ENCODE measurements at places on chromosomes 3 and 15.

GRCh38 chr3:24773798-24774197, 279.1 kb upstream of the THRB start:
- H3K27me3 ChIP-seq, result no peaks in the 10 kb centered on the region
- H3K4me1 ChIP-seq, result no peaks in the 10 kb centered on the region

DNA sequence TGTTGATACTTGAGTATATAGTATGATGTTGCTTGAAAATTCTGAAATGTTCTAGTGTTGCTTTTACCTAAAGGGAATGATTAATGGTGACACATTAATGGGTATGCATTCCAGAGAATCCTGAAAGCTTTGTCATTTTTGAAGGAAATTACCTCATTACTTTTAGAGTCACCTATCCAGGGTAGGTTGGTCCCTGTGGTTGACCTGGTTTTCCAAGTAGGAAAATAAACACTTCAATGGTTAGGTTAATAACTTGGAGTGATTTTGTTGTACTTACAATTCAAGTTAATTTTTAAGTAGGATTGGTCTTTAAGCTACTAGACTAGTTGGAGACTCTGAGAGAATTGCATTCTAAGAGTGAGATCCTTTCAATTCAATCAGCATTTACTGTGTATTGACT, 31.0 kb downstream of the MITF start:
- no peaks in the 10 kb centered on the region for H3K4me1 ChIP-seq
- H3K27ac ChIP-seq, result no peak overlapping the region
- no peaks in the 10 kb centered on the region for H3K36me3 ChIP-seq
- no peaks in the 10 kb centered on the region for H3K27me3 ChIP-seq
- no peak overlapping the region for H3K4me3 ChIP-seq

GRCh38 chr3:32423534-32423933, 31.9 kb downstream of the CMTM7 start:
- H3K4me3 ChIP-seq, result no peak overlapping the region
- H3K27ac ChIP-seq, result no peak overlapping the region
- no peaks in the 10 kb centered on the region for H3K36me3 ChIP-seq
- DNase-seq, result no peak
- H3K27me3 ChIP-seq, result no peaks in the 10 kb centered on the region
- peaks cover 58% of the 10 kb centered on the region for H3K4me1 ChIP-seq

DNA sequence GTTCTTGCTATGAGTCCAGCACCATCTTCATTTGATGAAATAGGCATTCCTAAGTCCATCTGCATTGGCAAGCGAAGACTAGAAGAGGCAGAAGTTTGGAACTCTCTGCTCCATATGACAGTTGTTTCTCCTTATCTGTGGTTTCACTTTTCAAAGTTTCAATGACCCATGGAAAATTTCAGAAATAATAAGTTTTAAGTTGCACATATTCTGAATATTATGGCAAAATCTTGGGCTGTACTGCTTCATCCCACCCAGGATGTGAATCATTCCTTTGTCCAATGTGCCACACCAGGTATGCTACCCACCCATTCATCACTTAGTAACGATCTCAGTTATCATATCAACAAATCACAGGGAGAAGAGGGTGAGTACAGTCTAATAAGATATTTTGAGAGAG, 647.9 kb downstream of the GRM7 start:
- H3K36me3 ChIP-seq, result no peaks in the 10 kb centered on the region
- no peak for DNase-seq
- no peak overlapping the region for H3K27ac ChIP-seq
- no peaks in the 10 kb centered on the region for H3K27me3 ChIP-seq

DNA sequence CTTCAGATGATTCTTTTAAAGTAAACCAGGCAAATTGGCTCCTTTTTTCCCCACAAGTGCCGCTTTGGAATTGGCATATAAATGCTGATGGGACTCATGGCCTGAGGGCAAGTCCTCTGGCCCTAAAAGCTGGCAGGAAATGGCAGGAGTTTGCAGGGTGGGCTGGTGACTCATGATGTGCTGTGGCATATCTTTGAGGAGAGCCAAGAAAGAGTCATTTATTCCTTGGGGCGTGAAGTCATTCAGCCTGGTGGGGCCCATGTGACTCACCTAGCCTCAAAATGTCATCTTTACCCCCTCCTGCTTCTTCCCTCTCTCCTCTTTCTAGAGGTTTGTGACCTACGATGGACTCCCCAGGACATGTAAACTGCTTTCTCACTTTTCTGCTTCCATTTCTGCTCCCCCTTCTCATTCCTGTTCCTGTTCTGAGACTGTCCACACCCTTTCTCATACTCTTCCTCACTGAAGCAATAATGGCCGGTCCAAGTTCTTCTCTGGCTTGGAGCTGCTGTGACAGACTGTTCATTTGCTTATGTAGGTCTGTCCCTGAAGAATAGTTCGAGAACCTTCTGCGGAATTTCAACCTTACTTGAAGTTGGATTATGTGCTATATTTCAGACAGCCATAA, 326.1 kb downstream of the SATB1 start:
- H3K27me3 ChIP-seq, result no peaks in the 10 kb centered on the region
- H3K4me3 ChIP-seq, result no peak overlapping the region
- no peak overlapping the region for H3K27ac ChIP-seq
- no peak for DNase-seq

GRCh38 chr3:188233320-188233719, 79.4 kb downstream of the LPP start:
- H3K27me3 ChIP-seq, result no peaks in the 10 kb centered on the region
- peaks cover 2% of the 10 kb centered on the region for H3K36me3 ChIP-seq
- DNase-seq, result no peak
- H3K27ac ChIP-seq, result no peak overlapping the region
- peaks cover 36% of the 10 kb centered on the region for H3K4me1 ChIP-seq

- no peak for DNase-seq
- no peak overlapping the region for H3K4me3 ChIP-seq
- H3K27ac ChIP-seq, result no peak overlapping the region
- H3K4me1 ChIP-seq, result no peaks in the 10 kb centered on the region
- H3K27me3 ChIP-seq, result no peaks in the 10 kb centered on the region
These were observed 472.6 kb upstream of the CDIN1 start for GRCh38 chr15:36106640-36107335.

DNA sequence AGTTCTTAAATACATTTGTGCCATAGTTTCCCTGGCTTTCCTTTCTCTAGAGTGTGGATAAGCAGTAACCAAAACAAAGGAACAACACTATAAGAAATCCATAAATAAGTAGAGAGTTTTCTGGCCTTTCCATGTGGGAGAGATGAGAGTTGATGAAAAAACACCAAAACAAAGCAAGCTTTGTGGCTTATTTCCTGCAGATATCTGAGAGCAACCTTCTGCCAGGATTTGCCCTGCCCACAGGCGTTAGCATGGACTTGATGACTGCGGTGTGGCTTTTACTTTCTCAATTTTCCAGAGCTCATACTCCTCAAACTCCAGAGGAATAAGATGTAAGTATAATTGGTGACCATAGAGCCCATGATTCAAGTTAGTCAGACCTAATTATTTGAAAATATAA, 194.9 kb downstream of the RAP2B start:
- no peaks in the 10 kb centered on the region for H3K4me1 ChIP-seq
- no peaks in the 10 kb centered on the region for H3K27me3 ChIP-seq
- no peaks in the 10 kb centered on the region for H3K36me3 ChIP-seq

GRCh38 chr3:187484547-187485295, 116.5 kb downstream of the RTP4 start:
- H3K4me3 ChIP-seq, result no peak overlapping the region
- no peaks in the 10 kb centered on the region for H3K36me3 ChIP-seq
- no peaks in the 10 kb centered on the region for H3K27me3 ChIP-seq

GRCh38 chr3:120909602-120909878, 1.5 kb downstream of the STXBP5L start:
- DNase-seq, result no peak
- no peak overlapping the region for H3K4me3 ChIP-seq
- H3K27ac ChIP-seq, result no peak overlapping the region
- H3K27me3 ChIP-seq, result no peaks in the 10 kb centered on the region

GRCh38 chr3:65720989-65721737, 317.6 kb downstream of the MAGI1 start:
- 0 out of 3 replicates have a peak, but pooled peaks cover 3% of the 10 kb centered on the region for H3K36me3 ChIP-seq
- H3K4me1 ChIP-seq, result no peaks in the 10 kb centered on the region
- no peak overlapping the region for H3K4me3 ChIP-seq

DNA sequence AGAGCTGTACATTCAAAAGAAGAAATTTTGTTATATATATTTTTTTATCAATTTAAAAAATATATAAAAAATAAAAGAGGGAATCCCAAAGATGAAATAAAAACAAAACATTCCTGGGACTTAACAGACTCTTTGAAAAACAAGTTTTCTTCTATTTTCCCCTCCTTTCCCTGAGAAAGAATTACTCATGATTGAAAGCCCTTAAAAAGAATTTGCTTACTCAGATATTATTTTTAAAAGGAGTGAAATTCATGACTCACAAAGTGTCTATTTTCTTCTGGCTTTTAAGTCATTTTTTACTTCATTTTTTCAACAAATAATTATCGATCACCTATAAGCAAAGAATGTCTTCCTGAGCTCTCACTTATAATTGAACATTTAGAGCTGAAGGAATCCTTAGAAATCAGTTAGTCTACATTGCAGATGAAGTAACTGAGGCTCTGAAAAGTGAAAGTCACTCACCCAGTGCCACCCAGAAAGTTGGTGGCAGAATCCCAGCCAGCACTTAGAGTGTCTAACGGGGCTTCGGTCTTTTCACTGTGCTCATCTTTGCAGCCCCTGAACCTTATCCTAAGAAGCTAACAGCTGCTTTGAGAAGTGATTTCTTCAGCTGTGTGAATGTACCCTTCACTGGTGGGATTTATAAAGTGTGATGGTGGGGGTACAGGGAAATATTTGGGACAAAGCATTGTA, 42.5 kb upstream of the NUDT16 start:
- H3K36me3 ChIP-seq, result no peaks in the 10 kb centered on the region
- DNase-seq, result no peak
- H3K4me3 ChIP-seq, result no peak overlapping the region

DNA sequence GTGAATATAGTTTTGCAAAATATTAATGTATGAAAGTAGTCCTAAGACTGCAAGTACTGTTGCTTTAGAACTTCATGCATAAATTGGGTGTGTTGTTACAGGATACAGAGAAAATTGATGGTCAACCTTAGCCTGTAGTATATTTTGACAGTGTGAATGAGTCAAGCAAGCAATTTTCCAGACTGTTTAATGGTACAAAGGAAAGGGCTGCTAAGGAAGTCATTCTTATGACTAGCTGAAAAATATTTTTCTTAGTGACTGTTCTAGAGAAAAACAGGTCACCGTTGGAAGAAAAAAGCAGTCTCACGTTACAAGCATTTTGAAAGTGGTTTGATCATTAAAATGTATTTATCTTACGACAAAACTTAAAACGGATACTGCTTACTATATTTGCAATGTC, 49.2 kb downstream of the MBNL1 start:
- H3K4me1 ChIP-seq, result peaks cover 26% of the 10 kb centered on the region
- H3K36me3 ChIP-seq, result peaks cover 4% of the 10 kb centered on the region
- H3K27ac ChIP-seq, result no peak overlapping the region

- H3K27ac ChIP-seq, result no peak overlapping the region
- no peaks in the 10 kb centered on the region for H3K27me3 ChIP-seq
- 0 out of 3 replicates have a peak, but pooled peaks cover 6% of the 10 kb centered on the region for H3K36me3 ChIP-seq
- H3K4me3 ChIP-seq, result no peak overlapping the region
These were observed 30.7 kb downstream of the NR1I2 start for GRCh38 chr3:119812491-119813058.

GRCh38 chr15:67048281-67049279, 16.8 kb upstream of the SMAD3 start:
- H3K4me3 ChIP-seq, result peak overlapping the region; percentile 6
- no peaks in the 10 kb centered on the region for H3K27me3 ChIP-seq
- peak overlapping the region; percentile 100 for H3K27ac ChIP-seq
- DNase-seq, result peak; percentile 97
- peaks cover 6% of the 10 kb centered on the region for H3K4me1 ChIP-seq

DNA sequence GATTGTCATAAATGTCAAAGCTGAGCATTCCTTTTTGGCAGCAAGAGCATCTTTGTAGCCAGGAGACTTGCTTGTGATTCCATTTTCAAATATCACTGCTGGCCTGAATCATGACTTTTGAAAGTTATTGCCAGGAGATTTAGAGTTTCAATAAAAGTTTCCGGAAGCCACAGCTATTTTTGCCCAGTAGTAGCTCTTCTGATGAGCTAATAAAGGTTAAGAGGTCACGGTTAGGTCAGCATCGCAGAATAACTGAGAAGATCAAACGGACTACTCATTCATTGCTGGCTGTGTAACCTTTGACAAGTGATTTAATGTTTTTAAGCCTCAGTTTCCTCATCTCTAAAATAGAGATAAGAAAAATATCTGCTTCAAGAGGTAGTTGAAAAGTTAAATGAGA, 105.1 kb upstream of the ETV5 start:
- H3K27ac ChIP-seq, result no peak overlapping the region
- peaks cover 43% of the 10 kb centered on the region for H3K4me1 ChIP-seq
- H3K4me3 ChIP-seq, result no peak overlapping the region
- DNase-seq, result no peak
- H3K27me3 ChIP-seq, result no peaks in the 10 kb centered on the region
- no peaks in the 10 kb centered on the region for H3K36me3 ChIP-seq
